ENCODE measurements at places on chromosomes 1 and 21.

- DNase-seq: peak; percentile 74
Observed at GRCh38 chr1:167059045-167059808, 30.9 kb downstream of the GPA33 start.

GRCh38 chr21:14850394-14850793 is 214.4 kb downstream of the NRIP1 start:
- DNase-seq: no peak

DNA sequence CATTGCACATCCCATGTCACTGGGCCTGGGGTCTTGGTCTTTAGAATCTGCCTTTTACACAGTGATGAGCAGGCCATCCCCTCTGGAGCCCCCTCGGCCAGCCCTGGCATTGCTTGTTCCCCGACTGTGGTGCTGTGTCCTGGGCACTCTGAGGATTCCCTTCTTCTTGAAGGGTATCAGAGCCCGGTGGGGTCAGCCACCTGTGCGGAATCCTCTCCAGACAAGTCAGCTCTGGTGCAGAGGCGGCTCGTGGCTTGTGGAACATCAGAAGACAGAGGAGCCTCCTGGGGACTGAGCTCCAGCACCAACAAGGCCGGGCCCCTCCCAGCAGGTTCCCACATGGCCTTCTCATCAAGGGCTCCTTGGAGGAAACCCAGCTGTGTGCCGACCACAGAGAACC is 57.9 kb upstream of the AJAP1 start:
- no peak for DNase-seq

DNA sequence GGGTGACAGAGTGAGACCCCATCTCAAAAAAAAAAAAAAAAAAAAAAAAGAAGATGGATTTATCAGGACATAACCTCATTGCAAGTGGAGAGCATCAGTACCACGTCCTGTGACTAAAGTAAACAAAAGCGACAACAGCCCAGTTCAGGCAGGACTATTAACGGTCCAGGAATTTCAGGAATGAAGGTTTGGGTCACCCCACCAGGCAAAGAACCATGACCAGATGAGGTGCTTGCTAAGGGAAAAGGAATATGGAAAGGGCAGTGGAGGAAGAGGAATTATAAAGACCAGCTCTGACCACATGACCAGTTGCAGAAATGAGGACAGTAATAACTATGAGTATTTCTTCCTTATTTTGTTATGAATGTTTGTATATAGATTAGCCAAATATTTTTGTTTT is 35.4 kb upstream of the EIF4G3 start:
- no peak for DNase-seq

- DNase-seq: no peak
Observed at GRCh38 chr1:63620671-63621070, 27.5 kb downstream of the PGM1 start.

- DNase-seq: no peak
Observed at GRCh38 chr1:73874806-73875205, 323.2 kb downstream of the LRRIQ3 start.

- DNase-seq: no peak
Observed at GRCh38 chr1:112394743-112395062, 1.3 kb upstream of the CTTNBP2NL start.

GRCh38 chr1:233627376-233627775 is 13.5 kb downstream of the KCNK1 start:
- DNase-seq: no peak

DNA sequence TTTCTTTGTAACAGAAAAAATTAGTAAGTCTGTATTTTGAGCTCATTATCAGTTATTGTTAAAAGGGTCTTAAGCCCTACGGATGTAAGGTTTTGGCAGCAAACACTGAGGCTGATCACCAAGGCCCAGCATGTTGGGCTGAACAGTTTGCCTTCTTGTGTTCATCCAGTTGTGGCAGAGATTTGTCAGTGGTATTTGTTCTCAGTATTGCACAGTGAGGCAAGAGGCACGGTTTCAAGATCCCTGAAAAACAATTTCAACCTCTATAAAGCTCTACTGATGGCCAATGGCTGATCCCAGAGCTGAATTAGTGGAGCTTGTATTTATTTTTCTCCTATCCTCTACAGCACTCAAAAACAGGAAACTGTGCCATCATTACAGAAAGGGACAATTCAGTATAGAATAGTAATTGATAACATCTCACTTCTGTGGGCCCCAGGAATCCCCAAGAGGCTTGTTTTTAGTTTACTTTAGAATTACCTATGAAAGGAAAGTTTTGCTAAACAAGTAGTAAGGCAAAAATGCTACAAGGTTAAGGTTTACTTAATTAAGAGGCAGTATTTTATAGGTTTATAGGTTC is 191.8 kb upstream of the RAB4A start:
- no peak for DNase-seq

GRCh38 chr1:227731241-227731677 is 3.8 kb downstream of the JMJD4 start:
- DNase-seq: no peak

DNA sequence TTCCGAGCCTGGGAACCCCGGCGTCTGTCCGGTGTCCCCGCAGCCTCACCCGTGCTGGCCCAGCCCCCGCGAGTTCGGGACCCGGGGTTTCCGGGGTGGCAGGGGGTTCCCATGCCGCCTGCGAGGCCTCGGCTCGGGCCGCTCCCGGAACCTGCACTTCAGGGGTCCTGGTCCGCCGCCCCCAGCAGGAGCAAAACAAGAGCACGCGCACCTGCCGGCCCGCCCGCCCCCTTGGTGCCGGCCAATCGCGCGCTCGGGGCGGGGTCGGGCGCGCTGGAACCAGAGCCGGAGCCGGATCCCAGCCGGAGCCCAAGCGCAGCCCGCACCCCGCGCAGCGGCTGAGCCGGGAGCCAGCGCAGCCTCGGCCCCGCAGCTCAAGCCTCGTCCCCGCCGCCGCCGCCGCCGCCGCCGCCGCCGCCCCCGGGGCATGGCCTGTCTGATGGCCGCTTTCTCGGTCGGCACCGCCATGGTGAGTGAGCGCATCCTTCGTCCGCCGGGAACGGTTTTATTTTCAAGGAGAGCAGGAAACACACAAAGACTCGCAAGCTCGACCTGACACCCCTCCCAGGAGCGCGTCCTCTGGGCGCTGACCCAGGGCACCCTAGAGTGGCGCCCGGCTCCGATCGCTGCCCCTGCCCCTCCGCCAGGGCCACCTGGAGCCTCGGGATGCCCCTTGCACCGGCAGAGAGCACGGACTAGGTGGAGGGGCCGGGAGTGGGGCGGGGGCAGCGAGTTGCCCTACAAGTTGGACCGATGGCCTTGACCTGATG is at the start of gene ABCG1:
TSS of gene ABCG1 (plus strand) at position 305 of the 770 bp plus-strand sequence. CDS start at position 428, 123 bp downstream.
- DNase-seq: peak; percentile 62

GRCh38 chr21:45748593-45748992 is 105.1 kb downstream of the PCBP3 start:
- DNase-seq: no peak

DNA sequence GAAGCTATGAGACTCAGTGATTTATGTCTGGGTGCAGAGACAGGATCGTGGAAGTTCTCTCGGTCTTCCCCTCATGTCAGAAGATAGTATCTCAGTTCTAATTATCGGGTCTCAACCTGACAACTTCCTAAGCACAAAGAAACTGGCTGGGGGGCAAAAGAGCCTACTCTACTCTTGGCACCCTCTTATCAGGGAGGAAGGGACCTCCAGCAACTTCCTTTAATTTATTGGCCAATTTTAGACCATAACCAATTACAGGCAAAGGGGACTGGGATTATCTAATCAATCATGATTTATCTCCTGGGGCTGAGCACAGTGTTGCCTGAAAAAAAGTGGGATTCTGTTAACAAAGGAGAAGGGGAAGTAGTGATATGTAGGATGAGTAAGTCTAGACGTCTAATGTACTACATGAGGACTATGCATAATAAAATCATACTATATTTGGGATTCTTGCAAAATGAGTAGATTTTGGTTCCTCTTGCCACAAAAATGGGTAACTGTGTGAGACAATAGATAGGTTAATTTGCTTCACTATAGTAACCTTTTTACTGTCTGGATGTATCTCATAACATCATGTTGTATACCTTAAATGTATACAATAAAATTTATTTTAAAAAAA is 98.8 kb downstream of the ZFYVE9 start:
- no peak for DNase-seq

DNA sequence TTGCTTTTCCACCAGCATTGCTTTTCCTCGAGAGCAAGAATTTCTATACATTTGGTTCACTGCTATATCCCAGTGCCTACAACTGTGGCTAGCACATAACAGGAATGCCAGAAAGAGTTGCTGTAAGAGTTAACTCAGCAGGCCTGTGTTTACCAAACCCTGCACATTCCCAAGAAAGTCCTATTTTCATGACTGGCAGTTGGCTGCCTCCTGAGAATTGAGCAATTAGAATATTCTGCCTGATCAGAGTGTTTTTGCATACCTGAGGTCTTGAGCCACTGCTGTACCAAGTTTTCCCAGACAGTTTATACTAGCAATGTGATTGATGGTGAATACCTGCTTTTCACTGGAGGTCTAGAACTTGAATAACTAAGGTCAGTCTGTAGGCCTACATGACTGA is 2.7 kb upstream of the GNPAT start:
- DNase-seq: no peak

DNA sequence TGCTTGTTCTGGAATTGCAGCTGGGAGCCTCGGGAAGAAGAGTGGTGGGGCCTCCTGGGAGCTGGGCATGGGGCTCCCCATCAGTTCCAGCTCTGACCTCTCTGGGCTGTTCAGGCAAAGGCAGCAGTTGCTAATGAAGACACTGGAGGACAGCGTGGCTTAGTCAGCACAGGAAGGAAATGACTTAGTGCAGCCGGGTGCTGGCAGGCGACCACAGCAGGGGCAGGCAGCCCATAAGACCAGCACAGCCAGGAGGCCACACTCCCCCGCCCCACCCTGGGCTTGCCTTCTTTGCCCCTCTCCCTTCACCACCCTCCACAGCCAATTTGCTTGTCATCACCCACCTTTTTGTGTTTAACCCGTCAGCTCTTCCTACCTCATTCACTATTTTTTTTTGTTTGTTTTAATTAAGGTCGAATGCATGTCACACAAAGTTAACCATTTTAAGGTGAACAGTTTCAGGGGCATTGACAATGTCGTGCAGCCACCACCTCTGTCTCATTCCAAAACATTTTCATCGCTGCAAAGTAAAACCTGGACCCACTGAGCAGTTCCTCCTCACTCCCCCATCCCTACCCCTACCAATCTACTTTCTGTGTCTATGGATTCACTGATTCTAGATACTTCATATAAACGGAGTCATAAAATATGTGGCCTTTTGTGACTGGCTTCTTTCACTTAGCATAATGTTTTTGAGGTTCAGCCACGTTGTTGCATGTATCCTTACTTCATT is 10.9 kb downstream of the OLIG2 start:
- no peak for DNase-seq

- DNase-seq: no peak
Observed at GRCh38 chr1:210686841-210687240, 358.1 kb downstream of the HHAT start.

DNA sequence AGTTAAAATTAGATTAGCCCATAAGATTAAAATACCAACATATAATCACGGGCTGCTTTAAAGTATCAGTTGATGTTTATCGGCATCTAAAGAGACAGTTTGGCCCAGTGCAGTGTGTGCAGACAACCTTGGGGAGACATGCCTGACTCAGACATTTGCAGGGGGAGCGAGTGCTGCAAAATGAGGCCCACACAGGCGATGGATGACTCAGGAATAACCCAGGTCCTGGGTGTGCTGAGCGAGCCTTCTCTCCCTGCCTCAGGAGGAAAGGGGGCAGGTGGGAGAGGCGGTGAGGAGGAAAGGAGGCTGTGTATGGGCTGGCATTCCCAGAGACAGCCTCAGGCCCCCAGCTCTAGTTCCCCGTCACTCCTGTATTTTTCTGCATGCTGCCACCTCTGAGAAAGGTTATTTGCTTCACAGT is 9.0 kb downstream of the SLC9A1 start:
- DNase-seq: no peak

GRCh38 chr1:15104768-15105167 is 48.8 kb upstream of the TMEM51 start:
- no peak for DNase-seq

GRCh38 chr1:46517932-46518498 is 28.4 kb downstream of the DMBX1 start:
- no peak for DNase-seq

DNA sequence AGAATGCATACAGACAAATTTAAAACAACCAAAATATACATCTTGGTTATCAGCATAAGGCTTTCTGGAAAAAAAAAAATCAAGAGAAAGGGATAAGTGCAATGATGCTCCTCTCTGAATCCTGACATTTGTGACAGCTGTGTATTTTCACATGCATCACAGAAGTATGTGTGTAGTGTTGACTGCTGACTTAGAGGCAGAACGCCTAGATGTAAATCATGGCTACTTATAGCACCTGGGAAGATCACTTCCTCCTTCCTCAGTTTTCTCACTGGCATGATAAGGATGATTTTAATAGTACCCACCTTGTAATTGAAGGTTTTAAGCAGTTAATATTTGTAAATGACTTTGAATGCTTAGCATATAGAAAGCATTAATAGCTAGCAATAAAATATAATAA is 112.5 kb downstream of the MRPL39 start:
- DNase-seq: no peak

DNA sequence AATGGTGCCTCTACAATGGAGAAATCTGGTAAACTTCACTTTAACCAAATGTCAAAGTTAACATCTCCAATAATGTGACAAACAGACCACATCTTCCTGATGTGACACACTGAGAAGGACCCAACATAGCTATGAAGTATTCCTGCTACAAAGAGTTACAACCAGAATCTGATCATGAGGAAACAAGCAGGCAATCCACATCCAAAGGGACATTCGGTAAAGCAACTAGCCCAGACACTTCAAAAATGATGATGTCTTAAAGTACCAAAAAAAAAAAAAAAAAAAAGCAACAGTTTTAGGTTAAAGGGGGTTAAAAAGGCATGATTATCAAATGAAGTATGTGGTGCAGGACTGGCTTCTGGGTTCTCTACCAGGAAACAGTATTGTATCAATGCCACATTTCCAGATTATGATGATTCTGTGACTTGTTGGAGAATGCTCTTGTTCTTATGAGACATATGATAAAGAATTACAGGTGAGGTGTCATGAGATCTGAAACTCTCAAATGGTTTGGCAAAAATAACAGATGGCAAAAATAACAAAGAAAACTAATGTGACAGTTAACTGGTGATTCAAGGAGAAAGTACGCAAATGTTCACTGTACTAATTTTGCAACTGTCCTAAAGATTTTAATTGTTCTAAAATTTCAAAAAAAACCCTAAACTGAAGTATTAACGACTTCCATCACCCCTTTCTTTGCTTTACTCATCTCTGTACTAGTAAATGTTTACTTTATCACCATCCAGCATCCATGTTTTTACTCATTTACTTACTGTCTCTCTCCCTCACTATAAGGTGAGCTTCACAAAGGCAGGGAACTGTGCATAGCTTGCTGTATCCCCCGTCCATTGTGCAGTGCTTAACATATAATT is 2.8 kb downstream of the CD58 start:
- no peak for DNase-seq

DNA sequence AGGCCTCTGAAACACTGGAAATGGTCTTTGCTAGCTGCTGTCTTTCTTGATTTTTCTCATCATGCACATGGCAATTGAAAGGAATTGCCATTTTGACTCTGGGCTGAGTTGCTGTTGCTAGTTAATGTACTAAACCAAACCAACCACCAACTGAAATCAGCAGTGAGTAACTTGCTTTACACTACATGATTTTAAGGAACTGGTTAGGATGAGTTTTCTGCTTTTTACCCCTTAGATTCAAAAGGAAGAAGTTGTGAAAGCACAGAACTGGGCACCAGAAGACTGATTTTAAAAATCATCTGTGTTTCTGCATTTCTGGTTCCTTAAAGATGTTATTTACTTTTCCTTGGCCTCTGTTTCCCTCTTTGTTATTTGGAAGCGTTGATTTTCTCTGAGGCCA is 361.9 kb downstream of the HLX start:
- no peak for DNase-seq

Data from heart left ventricle (tissue), 16 donors.